ENCODE measurements at places on chromosomes 2 and 18.

GRCh38 chr2:40103163-40103562 is 324.1 kb upstream of the THUMPD2 start:
- no peak for DNase-seq

GRCh38 chr2:127582863-127583861 is 47.7 kb downstream of the MYO7B start:
- DNase-seq = no peak

- no peak for DNase-seq
Measured at GRCh38 chr2:238883421-238883901, 35.6 kb downstream of the TWIST2 start.

DNA sequence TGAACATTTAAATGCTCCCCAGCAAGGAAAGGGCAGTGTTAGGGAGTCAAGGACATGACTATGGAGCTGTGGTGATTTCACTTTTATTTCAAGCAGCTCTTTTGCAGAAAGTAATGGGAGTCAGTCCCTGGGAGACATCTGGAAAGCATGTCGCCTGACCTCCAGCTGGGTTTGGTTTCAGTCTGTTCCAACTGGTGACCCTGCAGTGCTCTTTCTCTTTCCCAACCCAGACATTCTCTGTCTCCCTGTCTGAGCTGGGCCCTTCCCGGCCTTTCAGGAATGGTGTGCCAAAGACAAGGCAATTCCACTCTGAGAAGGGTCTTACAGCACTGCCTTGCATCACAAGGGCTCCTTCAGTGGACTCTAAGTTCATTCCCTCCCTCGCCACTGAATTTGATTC is 323.2 kb downstream of the OSR1 start:
- no peak for DNase-seq

GRCh38 chr2:214629875-214630274 is 179.6 kb downstream of the BARD1 start:
- DNase-seq = no peak

GRCh38 chr2:195601361-195601760 is 55.7 kb upstream of the SLC39A10 start:
- no peak for DNase-seq

- no peak for DNase-seq
Measured at GRCh38 chr18:58064406-58064998, 20.5 kb downstream of the NEDD4L start.

DNA sequence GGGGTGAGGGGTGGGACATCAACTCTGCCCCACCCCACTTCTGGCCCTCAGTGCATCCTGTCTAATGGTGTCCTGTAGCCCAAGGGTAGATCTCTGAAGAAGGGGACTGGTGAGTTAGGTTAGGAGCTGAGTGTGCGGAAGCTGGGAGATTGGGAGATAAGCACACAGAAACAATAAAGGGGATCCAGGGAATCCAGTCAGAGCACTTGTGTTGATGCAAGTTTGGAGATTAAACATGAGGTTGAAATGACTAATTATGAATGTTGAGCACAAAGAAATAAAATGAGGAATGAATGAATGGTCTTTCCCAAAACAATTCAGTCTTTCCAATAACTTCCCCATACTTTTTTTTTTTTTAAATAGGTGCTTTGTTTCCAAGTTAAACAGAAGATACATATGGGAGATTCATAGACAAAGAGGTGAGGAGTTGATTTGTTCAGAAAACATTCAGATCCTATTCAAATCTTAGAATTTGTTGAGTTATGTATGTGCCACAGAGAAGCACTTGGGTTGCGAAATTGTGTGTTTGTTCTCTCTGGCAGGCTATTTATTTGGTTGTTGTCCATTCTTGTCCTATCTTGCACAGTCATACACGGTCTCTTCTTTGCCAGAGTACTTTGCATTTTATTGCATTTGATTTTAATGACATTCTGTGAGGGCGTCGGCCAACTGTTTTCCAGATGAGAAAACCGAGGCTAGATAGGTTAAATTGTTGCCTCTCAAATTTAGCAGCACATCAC is 31.6 kb upstream of the NABP1 start:
- DNase-seq = no peak

- no peak for DNase-seq
Measured at GRCh38 chr18:26470011-26470637, 78.2 kb downstream of the KCTD1 start.

DNA sequence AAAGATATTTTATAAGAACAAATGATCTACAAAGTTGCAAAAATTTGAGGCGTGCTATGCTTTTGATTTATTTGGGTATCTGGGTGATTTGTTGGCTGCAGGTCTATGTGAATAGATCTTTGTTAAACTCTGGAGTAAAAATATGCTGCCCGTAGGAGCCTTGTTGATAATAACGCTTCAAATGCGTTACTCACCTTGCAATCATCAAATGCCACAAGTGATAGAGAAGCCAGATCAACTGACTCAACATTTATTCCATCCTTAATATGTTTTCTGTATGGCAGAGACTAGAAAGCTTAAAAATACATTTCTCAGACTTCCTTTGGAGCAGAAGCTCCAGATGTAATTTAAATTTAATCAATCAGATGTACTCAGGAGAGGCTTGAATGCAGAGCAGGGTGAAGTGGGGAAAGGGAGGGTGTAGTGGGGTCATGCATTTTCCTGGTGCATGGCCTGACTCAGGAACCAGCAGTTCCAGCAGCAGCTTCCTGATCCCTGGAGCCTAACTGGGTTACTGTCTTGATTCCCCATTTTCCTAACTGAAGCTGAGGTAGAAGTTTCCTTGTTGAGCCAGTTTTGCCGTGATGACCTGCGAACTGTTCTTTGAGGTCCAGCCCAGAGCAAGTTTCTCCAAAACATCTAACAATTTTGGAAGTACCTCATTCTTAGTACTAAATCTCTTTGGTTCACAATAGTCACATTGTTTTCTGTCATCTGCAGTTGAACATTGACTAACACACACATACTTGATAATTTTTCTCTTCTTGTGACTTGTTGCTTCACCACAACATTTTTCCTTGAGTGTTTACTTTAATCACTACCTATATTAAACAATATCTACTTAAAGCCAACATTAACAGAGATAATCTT is 284.7 kb upstream of the CWC22 start:
- no peak for DNase-seq

- DNase-seq = no peak
Measured at GRCh38 chr2:147595200-147595599, 249.6 kb upstream of the ACVR2A start.

- no peak for DNase-seq
Measured at GRCh38 chr2:235654103-235654813, 160.4 kb downstream of the AGAP1 start.

DNA sequence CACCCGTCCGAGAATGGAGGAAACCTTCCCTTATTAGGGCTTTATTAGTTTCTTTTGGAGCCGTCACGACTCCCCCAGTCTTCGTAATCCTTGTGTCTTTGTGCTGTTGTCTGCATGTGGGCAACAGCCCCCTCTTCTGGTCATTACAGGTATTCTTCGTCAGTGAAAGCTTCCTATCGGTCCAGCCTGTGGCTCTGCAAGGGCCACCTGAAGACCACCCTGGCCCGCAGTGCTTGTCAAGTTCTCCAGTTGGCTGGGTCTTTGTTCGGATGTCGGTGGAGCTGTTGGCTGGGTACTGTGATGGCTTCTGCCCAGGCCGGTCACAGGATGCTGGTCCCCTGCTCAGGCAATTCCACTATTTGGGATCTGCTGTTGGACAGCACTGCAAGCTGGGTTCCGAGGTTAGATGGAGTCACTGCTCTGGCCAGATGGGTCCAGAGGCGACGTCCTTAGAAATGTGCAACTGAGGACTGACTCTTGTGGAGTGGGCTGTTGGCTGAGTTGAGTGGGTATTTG is 19.2 kb downstream of the E2F6 start:
- no peak for DNase-seq

DNA sequence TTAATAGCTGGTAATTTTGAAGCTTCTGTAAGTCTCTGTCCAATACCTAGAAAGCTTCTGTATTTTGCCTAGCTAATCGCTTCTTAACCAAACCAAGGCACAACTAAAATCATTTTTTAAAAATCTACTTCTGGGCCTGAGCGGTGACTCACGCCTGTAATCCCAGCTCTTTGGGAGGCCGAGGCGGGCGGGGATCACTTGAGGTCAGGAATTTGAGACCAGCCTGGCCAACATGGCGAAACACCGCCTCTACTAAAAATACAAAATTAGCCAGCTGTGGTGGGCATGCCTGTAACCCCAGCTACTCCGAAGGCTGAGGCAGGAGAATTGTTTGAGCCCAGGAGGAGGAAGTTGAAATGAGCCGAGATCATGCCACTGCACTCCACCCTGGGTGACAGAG is 148.6 kb upstream of the FIGN start:
- no peak for DNase-seq

All from activated T-helper 1 cell treated with anti-CD3 and anti-CD28 coated beads, Interleukin-2, amount 50 U/mL, for 16 hours (primary cell).